Stimulated activated CD8-positive, alpha-beta memory T cell treated with anti-CD3 and anti-CD28 coated beads, Interleukin-12 subunit alpha, Interleukin-12 subunit beta, amount 100 ng/mL, for 4 hours (primary cell): ENCODE measurements at places on chromosomes 1 and 21.

DNA sequence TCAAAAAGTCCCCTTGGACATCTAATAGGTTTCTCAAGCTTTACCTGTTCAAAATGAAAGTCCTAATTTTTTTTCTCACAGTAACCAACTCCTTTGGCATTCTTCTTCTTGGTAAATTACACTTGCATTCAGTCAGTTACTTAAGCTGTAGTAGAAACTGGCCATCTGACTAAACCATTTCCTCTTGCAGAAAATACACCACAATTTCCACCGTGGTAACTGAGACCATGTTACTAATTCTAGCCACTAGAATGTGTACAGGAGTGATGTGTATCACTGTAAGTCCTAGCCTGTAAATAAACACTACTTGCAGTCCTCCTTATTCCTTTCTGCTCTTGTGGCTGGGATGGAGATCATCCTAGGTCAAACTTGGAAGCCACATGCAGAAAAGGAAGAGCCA is 965.4 kb upstream of the TMPRSS15 start:
- DNase-seq: no peak

DNA sequence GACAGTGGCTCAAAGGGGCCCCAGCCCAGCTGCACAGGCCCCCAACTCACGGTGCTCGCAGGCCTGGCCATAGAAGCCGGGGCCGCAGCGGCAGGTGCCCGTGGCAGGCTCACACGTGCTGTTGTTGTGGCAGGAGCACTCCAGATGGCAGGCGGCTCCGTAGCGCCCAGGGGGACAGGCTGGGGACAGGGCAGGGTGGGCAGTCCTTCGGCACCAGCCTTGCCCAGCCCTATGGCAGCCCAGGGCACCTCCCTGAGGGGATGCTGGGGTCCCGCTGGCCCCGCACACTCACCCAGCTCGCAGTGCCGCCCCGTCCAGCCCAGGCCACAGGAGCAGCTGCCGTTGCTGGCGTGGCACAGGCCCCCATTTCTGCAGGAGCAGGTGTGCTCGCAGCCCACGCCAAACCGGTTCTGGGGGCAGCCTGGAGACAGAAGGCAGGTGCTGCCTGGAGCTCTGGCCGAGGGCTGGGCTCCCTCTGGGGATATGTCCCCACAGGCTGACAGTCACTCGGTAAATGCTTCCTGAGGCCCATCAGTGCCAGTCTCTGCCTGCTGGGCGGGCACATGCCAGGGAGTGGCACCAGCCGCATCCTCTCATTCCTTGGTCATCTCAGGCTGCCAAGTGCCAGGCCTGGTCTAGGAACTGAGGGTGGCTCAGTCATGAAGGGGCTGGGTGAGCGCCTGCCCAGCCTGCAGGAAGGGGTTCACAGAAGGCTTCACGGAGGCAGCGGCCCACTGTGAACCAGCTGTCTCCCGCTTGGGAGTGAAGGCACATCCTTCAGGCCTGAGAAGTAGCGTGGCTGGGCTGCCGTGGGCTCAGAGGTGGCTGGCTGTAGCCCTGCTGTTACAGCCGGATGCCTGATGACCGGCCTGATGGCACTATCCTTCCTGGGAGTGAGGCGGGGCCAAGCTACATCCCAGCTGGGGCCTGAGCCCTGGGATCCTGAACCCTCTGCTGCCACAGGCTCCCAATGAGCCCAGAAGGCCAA is 40.1 kb downstream of the ARHGEF16 start:
- no peak for DNase-seq

DNA sequence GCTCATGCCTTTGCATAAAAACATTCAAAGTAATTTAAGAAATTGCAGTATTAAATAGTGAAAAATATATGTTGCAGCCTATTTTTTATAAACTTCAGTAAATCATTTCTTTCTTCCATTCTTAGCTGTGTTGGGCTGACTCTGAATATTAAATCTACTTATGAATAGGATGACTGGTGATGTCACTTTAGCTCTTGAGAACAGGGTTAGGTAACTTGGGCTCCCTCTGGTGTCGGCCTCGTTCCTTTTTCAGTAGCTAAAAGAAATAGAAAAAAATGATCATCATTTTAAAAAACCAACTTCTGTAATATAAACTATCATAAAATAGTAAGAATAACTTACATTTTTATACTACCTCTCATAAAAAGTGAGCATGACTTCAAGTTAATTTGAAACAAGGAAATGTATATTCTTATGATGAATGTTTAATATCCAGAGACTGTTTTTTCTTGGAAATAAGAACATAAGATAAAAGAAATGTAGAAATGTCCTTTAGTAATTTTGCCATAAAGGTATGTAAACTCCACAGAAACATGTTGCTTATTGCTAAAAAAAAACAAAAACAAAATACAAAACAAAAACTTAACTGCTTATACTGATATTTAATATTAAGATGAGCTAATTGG is 26.8 kb upstream of the NCAM2 start:
- DNase-seq: no peak

GRCh38 chr1:156632355-156632754 is 9.6 kb upstream of the BCAN start:
- DNase-seq: no peak

GRCh38 chr21:14358775-14359174 is 24.2 kb downstream of the HSPA13 start:
- DNase-seq: no peak

DNA sequence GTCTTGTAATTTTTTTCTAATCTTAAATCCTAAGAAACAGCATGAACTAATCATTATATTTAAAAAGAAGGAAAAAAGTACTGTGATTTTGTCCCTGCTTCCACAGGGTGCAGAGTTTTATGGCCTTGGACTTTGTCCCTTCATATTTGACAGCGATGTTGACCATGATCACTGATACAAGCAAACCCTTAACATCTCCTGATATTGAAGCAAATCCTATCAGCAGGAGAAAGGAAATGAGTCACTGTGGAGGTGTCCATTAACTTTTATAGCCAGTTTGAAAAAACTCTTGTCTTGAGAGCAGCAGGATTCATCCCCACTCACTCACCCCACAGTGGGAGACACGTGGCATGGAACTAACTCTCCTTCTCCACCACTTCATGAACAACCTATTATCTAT is 5.1 kb upstream of the REG4 start:
- DNase-seq: no peak

- no peak for DNase-seq
These were observed 69.2 kb downstream of the KLHDC7A start for GRCh38 chr1:18549906-18550305.

DNA sequence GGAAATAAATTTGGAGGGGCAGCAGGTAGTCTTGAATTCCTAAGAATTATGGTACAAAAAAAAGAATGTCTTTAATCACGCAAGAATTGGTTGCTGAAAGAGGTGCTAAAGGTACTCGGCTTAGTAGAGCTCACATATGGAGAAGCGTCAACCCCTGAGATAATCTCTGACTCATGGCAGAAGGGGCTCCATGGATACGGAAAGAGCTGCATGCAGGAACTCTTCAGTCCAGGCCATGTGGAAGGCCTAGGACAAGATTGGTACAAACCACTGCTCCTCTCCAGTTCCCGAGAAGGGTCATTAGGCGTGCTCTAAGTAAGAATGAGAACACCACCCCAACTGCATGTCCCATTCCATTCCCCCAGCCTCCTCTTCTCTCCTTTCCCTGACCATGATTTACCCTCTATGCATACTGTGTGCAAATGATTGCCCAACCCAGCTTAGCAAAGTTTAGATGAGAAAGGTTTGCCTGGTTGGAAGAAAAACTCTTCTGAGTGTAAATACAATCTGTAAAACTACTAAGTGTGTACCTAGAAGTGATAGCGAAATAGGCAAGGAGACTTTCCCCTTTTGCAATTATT is 10.9 kb downstream of the GJA8 start:
- DNase-seq: no peak

DNA sequence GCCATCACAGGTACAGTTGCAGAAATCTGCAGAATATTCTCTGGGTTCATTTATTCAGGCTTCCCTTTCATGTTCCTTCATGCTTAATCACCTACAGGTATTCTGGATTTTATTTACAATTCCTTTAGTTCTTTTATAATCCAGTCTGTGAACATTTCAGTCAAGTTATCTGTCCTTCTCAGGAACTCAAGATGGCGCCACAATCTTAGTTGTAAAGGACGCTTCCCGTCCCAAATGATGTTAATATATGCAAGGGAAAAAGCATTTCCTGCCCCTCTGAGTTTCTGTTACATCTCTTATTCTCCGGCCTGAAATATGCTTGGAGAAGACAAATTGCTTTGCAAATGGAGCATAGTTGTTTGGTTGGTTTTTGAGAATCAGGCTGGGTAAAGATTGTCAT is 19.3 kb downstream of the F3 start:
- DNase-seq: no peak

- DNase-seq: no peak
These were observed 83.3 kb downstream of the LACTBL1 start for GRCh38 chr1:22889213-22889827.

DNA sequence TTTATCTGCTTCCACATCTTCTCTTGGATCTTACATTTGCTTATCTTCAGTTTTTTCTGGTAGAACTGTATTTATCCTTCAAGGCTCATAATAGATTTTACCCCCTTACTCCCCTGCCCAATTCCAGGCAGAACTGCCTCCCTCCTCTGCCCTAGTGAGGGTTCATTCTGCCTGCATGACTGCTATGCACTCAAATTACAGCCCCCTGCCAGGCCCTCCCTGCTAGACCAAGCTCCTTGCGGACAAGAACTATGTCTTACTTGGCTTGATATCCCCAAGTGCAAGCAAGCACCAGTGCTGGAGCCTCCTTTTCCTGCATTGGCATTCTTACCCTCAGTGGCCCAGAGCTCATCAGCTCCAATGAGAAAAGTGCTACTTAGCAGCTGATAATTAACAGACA is 18.1 kb downstream of the MAPKAPK2 start:
- DNase-seq: no peak

DNA sequence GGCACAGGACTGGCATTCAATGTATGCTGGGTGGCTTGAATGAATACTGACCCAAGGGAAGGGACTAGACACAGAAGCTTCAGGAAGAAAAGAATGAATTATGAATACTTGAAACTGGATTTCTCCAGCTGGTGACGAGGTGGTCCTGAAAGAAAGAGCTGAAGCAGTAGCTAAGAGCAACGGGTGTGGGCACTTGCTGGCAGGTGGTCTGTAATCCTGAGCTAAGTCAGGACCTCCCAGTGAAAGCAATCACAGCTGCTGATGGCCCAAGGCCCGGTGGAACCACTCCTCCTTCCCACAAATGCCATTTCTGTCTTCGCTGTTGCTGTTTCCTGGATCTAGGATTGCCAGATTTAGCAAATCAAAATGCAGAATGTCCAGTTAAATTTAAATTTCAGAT is 47.0 kb downstream of the NEK2 start:
- no peak for DNase-seq

DNA sequence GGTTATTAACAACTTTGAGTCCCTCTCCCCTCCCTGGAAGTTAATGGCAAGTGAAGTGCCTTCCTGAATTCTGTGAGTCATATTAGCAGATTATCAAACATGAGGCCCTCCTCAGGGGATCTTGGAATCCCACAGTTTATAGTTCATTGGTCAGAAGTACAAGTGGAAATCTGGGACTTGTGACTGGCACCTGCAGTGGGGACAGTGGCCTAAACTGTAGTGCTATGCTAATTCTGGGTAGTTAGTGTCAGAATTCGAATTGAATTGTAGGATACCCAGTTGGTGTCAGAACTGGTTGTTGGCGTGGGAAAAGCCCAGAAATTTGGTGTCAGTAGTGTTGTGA is 26.2 kb downstream of the ZYG11B start:
- DNase-seq: no peak

DNA sequence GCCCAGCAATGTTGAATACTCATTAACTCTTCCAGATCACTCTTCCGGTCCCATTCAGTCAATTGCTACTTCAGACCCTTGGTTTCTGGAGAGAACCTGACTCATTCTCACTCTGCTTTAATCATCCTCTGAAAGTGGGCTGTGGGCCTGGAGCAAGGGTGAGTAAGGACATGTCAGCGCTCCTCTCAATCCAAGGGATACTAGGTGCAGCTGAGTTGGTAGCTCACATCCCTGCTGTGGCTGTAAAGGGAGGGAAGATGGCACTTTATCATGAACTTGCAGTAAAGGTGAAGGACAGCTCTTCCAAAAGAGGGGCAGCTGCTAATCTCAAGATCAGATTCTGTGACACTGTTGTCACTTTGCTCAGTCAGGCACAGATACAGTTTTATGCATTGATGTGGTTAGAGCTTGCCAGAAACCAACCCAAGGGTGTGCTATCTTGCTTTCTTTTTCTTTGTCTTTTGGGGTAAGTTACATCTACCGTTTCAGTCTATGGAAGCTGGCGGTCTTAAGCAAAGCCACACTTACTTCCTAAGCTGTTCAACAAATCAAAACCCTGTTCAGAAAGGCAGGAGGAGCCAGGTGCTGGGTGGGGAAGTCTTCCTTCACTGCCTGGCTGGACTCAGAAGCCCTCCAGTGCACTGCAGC is 26.5 kb upstream of the NTPCR start:
- DNase-seq: no peak

GRCh38 chr1:227155688-227156087 is 162.6 kb downstream of the CDC42BPA start:
- no peak for DNase-seq

DNA sequence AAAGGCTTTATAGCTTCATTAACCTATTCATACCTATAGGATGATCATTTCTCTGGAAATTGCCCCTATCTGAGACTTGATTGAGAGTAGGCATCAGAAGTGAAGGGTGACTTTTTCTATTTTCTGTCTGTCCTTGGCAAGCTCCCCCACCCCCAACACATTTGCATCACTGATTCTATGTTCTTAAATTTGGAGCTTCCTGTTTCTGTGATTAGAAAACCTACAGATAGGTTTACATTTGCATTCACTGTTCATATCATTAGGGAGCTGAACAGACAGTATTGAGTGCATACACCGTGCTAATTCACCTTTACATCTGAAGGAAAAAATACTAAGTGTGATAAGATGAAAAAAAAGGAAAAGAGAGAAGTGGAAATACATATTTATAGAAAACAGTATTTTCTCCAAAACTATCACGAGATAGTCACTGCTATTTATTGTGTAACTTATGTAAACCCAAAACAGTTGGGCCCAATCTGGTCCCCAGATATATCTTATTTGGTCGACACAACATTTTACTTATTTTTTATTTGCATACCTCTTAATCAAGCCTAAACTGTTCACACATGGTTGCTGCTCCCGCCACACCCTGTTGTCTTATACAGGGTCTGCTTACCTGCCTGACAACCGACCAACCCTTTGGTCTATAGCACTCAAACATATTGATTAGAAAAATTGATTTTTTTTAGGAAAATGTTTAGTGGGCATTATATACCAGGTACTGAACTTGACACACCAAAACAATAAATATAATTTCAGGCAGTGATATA is 218.8 kb downstream of the NTNG1 start:
- no peak for DNase-seq

- DNase-seq: no peak
These were observed 9.7 kb downstream of the SFT2D2 start for GRCh38 chr1:168235548-168235885.

- DNase-seq: peak; percentile 1
These were observed 6.1 kb upstream of the CD1A start for GRCh38 chr1:158248118-158248517.

DNA sequence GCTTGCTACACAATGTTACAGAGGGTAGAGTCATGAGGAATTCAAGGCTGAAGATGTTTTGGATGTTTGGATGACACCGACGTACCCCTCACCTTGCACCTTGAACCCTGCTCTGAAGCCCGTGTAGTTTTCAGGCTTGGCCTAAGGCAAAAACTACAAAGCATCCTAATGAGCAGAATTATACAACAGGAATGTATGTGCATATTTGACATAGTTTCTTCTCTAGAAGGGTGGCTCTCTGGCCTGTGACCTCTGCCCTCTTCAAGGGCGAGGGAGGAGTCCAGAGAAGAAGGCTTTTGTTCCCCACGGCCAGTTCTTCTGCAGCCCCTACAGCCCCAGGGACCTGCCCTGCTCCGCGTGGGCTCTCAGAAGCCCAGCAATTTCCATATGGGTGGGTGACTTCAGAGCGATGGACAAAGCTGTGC is 43.3 kb downstream of the L1TD1 start:
- no peak for DNase-seq

- DNase-seq: no peak
These were observed 5.4 kb downstream of the CD2 start for GRCh38 chr1:116759636-116760035.
